ENCODE measurements at places on chromosomes 4 and X.

DNA sequence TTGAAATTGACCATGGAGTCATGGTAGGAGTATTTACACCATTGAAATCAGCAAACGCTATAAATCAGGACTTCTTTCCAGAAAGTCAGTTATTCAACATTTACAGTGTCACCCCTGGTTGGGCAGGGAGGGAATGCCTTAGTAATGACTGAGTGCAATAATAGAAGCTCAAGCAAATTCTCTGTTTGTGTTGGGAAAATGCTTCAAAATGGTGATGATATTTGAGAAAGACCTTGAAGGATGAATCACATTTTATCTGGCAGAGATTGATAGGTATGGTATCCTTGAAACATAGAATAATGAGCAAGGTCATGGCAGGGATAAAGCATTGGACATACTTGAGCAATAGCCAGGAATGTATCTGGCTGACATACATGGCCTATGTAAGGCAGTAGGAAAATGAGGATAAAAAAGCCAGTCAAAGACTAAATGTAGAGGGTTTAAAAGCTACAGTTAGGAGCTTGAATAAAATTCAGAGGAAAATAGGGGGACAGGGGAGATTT, 248.7 kb downstream of the FMR1NB start:
- DNase-seq: no peak

DNA sequence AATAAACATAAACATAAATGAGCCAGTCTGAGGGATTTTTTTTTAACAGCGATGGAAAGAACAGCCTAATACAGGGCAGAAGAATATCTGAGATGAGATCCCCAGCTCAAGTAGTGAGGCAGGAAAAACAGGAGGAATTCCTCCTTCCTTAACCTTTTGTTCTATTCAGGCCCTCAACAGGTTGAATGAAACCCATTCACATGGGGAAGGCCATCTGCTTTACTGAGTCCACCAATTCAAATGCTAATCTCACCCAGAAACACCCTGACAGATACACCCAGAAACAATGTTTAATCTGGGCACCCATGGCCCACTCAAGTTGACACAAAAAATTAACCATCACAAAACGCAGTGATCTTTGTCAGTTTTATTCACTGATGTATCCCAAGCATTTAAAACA, 45.5 kb downstream of the SMIM31 start:
- no peak for DNase-seq

GRCh38 chr4:23993373-23993772, 103.5 kb upstream of the PPARGC1A start:
- no peak for DNase-seq

DNA sequence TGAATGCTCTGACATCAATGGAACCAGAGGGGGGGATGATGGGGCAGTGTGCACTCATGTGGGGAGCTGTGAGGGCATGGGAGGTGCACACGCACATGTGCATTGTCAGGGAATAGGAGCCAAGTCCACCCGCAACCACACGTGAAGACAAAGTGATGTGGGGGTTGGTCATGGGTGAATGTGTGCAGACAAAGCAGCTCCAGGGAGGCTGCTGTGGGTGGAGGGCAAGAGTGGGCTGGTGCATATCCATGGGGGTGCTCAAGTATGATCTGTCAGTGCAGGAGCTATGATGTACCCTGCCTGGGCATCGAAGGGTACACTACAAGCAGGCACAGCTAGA, 301.9 kb downstream of the TEX13C start:
- DNase-seq: no peak

DNA sequence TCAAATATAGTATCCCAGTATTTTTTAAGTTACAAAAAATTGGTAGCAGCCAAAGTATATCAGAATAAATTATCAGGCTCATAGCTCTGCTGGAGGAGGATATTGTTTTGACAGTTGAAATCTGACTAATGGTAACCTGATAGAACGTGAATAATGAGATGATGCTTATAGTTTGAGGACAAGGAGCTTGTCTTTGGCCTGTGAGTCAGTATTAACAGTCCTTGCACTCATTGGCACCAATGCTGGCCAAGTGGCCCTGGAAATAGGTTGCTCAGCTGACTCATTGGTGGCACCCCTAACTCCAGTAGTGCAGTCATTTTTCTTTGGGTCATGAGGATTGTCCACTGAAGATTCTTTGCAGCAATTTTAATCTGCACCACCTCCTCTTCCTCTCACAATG, 203.3 kb upstream of the JADE1 start:
- DNase-seq: no peak

- no peak for DNase-seq
Observed at GRCh38 chrX:111649638-111650037, 31.3 kb upstream of the ALG13 start.

GRCh38 chr4:4695497-4695896, 153.6 kb upstream of the STX18 start:
- no peak for DNase-seq

GRCh38 chr4:98510340-98510739, 148.1 kb downstream of the TSPAN5 start:
- DNase-seq: no peak

DNA sequence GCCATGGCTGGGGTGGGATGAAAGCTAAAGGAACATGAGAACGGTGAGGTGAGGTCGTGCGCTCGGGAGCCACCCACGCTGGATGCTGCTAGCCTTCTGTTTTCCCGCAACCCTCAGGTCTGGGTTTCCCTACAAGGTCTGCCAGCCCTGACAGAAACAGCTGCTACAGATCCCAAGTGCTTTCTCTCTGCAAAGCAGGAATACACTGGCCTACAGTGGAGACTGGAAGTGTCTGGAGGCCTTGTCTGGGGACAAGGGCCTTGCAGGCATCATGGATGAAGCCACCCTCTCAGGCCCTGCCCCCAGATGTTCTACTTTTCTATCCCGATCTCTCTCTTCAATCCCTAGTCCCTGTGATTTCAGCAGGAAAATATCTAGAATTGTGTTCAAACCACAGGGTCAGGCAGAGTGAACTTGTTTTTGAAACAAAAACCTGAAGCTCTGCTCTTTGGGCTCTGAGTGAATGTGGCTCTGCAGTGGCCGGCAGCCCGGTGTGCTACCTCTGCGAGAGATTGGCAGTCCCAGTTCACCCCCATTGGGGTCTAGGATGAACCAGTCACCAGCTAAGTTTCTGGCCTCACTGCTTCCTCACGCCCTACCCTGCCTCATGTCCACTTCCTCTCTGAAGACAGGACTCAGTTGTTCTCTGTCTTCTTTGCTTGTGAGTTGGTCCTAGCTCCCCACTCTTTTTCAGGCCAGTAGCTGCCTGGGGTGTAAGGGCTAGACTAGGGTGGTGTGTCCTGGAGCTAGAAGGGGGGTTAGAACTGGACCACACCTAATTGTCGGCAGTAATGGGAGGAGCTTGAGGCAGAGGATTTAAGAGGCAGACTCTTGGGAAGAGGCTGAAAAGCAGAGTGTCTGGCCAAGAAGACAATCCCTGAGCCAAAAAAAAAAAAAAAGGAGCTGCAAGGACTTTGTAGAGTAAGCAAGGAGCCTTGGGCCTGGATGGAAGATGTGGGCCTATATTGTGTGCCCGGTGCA, 89.6 kb downstream of the RTL5 start:
- DNase-seq: no peak

DNA sequence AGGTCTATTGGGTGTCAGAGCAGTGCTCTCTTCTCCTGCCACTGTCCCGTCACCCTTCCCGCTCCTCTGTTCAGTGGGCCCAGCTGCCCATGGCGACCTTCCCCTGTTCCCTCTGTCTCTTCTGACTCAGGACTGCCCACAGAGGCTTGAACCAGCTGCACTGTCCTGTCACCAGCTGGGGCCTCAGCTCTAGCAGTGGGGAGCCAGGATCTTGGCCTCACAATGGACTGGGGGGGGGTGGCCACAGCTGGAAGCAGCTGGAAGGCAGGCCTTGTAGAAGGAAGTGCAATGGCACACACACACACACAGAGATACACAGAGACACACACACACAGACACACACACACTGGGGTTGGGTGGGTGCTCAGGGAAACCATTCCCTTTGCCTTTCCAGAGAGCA, 114.0 kb upstream of the PJA1 start:
- no peak for DNase-seq

- no peak for DNase-seq
Observed at GRCh38 chr4:144179152-144179739, 38.7 kb upstream of the GYPA start.

GRCh38 chr4:185404031-185404430, 7.4 kb downstream of the ANKRD37 start:
- no peak for DNase-seq

DNA sequence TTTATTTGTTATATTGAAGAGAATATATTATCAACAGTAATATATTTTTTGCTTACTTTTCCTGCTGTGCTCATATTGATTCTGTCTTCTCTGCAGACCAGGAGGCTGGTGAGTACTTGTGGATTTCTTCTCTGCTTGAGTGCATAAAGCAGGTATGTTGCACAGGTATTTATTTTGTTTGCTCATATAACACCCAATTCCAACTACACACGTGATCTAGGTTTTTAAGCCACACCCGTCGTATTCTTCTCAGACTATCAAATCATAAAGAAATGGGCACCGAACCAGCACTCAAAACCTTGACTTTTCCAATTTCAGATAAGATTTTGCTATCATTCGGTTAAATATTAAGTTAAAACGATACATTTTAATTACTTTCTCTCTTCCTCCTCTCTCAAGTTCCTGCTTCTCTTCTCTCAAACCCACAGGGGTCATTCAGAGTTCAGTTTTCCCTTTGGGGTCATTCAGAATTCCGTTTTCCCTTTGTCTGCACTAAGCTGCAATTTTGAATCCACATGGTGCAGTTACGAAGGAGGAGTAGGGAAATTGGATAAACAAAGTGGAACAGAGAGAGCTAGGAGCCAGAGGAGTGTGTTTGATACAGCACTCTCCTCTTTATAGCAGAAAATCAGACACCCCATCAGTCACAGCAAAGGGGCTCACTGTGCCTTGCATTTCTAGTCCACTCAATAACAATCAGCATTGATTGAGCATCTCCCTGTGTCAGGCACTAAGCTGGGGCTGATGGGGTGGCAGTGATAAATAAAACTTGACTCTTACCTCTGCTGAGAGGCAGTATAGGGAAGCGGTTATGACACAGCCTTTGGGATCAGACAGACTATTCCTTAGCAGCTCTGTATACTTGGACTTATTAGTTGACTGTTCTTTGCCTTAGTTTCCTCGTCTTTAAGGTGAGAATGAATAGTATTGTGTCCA, at the start of gene ADH1C:
ADH1C (minus strand) TSS at position 145 of the 936 bp plus-strand sequence; CDS start at position 74, 71 bp downstream.
- DNase-seq: no peak

DNA sequence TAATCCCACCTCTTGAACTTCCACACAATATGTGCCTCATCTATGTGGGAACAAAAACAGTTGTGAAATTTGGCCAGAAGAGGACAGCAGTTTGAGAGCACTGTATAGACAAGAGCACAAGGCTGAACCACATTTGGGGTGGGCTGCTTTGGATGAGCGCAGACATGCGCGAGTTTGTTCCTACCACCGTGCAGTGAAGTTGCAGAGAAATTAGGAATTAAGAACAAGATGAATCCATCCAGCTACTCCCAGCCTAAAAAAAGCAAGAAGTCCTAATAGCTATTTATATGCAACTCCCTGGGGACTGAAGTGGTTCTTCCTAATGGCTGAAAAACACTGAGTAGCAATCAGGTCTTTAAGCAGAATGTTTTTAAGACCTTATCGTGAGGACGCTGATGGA, 1.0 kb downstream of the GAB3 start:
- no peak for DNase-seq

DNA sequence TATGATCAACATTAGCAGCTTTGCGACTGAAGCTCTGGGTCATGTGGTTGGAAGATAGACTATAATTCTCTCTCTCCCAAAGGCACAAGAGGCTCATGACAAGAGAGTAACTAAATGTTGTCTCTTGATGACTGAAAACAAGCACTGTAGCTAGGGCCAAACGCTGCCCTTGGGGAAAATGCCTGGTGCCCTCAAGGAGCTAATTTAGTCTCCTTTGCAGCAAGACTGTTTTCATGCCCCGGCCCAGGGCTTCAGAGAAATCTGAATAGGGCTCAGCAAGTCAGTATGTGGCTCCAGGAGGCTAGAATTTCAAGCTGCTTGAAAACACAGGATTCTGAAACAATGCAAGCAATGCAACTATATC, 411.9 kb downstream of the GPAT3 start:
- DNase-seq: no peak

DNA sequence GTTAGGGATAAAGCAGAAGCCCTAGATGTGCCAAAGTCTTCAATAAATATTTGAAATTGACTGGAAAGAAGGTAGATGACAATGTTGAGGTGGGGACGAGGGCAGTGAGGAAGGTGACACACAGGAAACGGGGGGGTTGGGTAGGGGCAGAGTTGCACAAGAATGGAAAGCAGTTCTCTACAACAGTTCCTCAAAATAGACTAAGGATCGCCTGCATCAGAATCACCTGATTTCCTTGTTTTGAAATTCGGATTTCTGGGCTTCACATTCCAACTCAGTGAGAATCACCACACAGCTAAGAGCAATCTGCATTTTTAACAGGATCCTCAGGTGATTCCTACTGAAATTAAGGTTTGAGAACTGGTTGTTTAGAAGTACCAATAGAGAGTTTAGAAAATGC, 70.6 kb downstream of the ARFIP1 start:
- no peak for DNase-seq

DNA sequence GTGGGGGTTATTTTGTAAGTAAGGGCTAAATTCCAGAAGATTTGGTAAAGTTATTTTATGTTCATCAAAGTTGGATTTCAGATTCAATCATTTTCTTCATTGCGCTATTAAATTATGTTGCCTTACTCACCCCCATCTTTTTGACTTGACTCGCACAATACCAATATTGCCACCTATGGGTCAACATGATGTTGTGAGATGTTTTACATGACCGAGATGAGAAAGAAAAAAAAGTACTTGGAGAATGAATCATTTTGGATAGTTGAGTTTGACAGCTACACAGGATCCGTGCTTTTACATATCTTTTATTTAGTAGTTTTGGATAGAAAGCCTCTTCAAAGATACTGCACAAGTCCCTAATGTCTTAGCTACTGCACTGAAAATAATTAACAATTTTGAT, 224.2 kb upstream of the EMCN start:
- no peak for DNase-seq

- DNase-seq: no peak
Observed at GRCh38 chr4:26789208-26789607, 71.4 kb upstream of the STIM2 start.

GRCh38 chrX:48711929-48712505, 15.5 kb downstream of the SUV39H1 start:
- DNase-seq: no peak

GRCh38 chr4:88965053-88965452, 91.9 kb downstream of the FAM13A start:
- DNase-seq: no peak

- no peak for DNase-seq
Observed at GRCh38 chr4:129246910-129247461, 151.0 kb downstream of the C4orf33 start.

Measured in activated CD4-positive, alpha-beta T cell treated with anti-CD3 and anti-CD28 coated beads, Interleukin-2, amount 50 U/mL, for 24 hours (primary cell).